NCI-H187 treated with DMSO at 0.1 percent for 48 hours (cell line): ENCODE measurements at places on chromosomes 3 and 15.

GRCh38 chr3:192092388-192093005 is 631.5 kb downstream of the PYDC2 start:
- DNase-seq = no peak

DNA sequence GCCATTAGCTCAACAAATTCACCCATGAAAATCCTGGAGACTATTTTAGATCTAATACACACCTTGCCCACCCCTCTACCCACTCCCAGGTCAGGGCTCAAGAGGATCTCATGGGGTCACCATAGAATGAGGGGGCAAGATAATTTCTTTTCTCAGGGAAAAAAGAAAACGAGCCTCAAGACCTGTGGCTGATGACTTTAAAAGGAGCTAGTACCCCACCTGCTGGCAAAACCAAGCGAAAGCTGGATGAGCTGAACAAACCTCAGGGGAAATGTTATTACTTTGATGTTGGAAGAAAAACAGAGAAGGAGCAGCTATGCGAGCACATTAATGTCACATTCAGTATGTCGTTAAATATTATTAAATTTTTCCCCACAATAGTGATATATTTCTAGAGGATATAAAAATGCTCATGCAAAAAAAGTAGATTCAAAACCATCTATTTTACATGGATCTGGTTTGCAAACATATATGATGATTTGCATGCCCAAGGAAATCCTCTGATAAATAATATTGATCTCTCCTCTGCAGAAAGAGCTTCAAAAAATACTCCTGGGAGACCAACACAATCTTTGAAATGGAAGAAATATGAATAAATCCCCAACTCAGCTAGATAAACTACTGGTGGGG is 37.7 kb downstream of the PLD1 start:
- DNase-seq = no peak

GRCh38 chr3:87987952-87988351 is 70.9 kb downstream of the CGGBP1 start:
- no peak for DNase-seq

GRCh38 chr3:115499666-115500065 is 123.6 kb upstream of the GAP43 start:
- DNase-seq = no peak

- no peak for DNase-seq
Observed at GRCh38 chr15:67117370-67117769, 52.0 kb downstream of the SMAD3 start.

GRCh38 chr3:194824701-194825111 is 139.0 kb downstream of the FAM43A start:
- DNase-seq = no peak
